NB4 (cell line): ENCODE measurements at places on chromosomes 3 and 15.
A peak's percentile ranks its signal among the peaks of the same experiment; 100 is the strongest.

DNA sequence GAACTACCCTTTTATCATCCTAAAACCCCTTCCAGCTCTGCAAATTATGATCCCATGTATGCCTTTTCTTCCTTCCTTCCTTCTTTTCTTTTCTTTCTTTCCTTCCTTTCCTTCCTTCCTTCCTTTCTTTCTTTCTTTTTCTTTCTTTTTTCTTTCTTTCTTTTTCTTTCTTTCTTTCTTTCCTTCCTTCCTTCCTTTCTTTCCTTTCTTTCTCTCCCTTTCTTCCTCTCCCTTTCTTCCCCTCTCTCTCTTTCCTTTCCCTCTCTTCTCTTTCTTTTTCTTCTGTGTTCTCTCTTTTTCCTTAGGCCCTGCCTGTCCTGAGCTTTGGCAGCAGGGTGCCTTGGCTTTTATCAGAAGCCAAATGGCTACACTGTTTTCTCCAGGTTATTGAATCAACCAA, 66.8 kb downstream of the IQCH start:
- DNase-seq: no peak

DNA sequence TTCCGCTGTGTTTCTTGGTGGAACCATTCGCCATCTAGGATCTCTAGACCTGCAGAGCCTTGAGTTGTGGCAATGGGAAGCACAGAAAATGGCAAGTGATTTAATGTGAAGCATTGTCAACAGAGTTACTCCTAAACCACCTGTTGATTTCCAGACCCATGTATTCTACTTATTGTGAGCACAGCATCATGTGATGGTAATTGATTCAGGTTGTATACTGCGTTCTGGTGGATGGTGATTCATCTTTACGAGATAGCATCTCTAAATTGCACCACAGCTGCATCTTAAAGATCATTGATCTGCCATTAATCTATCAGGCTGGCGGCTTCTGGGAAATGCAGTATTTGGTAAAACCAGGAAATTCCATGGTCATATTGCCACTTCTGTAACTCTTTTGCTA, 7.4 kb downstream of the RTP4 start:
- DNase-seq: no peak

DNA sequence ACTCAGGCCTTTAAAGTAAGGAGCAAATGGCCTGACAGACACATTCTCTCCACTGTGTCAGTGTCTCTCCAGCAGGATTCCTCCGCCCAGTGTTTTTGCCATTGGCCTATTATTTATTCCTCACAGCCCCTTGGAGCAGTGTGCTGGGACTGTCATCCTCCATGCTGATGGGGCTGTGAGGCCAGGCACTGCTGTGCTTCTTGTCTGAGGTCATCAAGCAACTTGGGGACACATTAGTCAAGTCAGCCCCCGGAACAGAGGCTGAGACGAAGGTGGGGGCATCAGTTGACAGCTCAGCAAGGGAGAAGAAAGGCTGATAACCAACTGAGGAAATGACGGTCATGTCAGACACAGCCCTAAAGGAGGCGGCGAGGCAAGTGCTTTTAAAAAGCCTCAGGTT, 67.4 kb downstream of the XXYLT1 start:
- DNase-seq: no peak

- peak; percentile 17 for DNase-seq
Measured at GRCh38 chr3:72065872-72066641, 281.1 kb upstream of the PROK2 start.

GRCh38 chr15:70072479-70072878, 25.2 kb downstream of the TLE3 start:
- DNase-seq: no peak

DNA sequence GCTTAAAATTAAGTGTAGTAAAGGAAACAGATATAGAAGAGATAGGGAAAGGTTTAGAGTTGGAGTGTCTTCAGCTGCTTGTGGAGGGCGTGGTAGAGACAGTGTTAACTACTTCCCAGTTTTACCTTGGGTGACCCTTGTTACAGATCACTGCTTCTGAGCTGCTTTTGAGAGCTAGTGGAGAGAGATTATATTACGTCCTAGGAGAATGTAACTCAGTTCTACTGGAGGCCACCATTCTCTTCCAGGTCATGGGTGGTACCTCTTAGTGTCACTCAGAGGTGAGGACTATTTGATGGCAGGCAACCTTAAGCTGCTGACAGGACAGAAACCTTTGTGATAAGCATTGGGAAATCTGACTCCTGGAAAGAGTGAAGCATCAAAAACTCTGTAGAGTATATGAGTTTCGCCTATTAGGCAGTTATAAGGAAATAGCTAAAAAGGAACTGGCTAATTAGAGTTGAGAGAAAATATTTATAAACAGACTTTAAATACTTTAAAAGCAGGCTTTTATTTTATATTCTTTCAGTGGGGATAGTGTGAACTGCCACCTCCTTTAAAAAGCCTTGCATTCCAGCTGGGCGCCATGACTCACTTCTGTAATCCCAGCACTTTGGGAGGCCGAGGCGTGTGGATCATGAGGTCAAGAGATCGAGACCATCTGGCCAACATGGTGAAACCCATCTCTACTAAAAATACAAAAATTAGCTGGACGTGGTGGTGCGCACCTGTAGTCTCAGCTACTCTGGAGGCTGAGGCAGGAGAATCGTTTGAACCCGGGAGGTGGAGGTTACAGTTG, 106.5 kb downstream of the ZNF609 start:
- peak; percentile 45 for DNase-seq

DNA sequence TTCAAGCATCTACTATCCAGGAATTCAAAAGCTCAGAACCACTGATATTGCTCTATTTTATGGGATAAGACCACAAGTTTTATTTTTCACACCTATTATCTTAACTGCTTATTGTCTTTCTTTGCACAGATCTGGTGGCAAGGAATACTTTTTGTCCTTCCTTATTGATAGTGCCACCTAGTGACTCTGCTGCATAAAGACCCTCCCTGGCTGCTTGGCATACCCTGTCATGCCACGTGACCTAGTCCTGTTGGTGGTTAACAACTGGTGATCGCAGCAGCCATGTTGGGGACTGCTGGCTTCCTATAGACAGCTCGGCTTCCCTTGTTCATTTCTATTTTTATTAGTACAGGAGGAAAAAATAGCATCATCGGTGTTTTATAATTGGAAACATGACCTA, 236.3 kb downstream of the MEX3B start:
- peak; percentile 70 for DNase-seq

GRCh38 chr3:16370872-16371740, 106.1 kb downstream of the OXNAD1 start:
- no peak for DNase-seq

- DNase-seq: peak; percentile 51
Measured at GRCh38 chr15:95799286-95800200, 531.0 kb upstream of the NR2F2 start.

DNA sequence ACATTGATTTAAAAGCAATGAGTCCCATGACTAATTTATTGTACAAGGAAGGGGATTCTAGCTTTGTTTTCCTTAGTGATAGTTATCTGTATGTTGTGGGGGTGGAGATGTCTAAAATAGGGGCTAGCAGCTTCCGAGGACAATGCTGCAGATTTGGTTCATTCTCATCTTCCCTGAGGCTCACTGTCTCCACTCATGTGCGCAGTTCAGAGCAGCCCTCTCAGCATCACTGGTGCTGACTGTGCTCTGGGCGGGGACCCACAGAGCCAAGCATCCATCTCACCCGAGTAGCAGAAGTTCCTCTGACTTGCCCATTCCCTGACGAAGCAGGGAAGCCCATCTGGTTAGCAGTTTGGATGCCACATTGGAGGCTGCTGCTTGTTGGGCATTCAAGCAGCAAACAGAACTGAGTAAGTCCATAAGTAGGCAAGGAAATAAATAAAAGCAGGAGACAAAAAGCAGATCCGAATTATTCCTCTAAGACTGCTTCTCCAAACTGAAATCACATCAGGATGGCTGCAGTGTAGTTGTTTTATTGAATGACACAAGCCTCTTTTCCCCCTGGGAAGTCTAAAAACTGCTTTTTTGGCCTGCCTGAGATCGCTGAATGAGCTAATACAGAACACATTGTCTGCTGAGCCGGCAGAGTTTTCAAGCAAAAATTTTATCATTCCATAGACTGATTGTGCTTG, 27.5 kb downstream of the RARB start:
- no peak for DNase-seq

GRCh38 chr3:136932978-136933772, 24.6 kb upstream of the IL20RB start:
- no peak for DNase-seq

GRCh38 chr3:12351145-12351544, 62.3 kb downstream of the PPARG start:
- peak; percentile 85 for DNase-seq

GRCh38 chr3:9825451-9826040, 15.5 kb downstream of the TTLL3 start:
- no peak for DNase-seq

GRCh38 chr3:187975561-187976364, 178.2 kb upstream of the LPP start:
- no peak for DNase-seq

- DNase-seq: peak; percentile 78
Measured at GRCh38 chr15:73305331-73306211, 63.2 kb downstream of the HCN4 start.

- no peak for DNase-seq
Measured at GRCh38 chr3:45771166-45771775, 25.1 kb downstream of the SLC6A20 start.

DNA sequence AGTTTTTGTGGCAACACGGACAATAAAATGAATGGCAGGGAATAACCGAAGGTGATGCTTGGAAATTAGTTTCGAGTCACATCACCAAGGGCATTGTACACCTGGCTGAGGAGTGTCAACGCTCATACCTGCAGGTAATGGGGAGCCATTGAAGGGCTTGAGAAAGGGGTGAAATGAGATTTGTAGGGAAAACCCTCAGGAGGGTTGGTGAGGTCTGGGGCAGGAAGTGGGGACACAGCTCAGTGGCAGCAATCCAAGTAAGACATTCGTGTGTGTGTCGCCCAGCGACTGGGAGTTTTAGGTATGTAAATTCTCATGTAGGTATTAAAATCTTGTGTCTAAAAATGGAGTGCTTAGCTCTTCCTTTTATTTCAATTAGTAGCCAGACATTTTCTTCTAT, 14.3 kb downstream of the PARP14 start:
- no peak for DNase-seq

- DNase-seq: no peak
Measured at GRCh38 chr3:100150473-100150872, 36.2 kb upstream of the FILIP1L start.

GRCh38 chr15:48993380-48993779, 29.7 kb upstream of the SHC4 start:
- DNase-seq: no peak

GRCh38 chr3:113685956-113686721, 10.3 kb downstream of the USF3 start:
- peak; percentile 32 for DNase-seq

- no peak for DNase-seq
Measured at GRCh38 chr3:171458864-171459136, 1.4 kb downstream of the TNIK start.

GRCh38 chr3:152100491-152101132, 168.1 kb upstream of the MBNL1 start:
- DNase-seq: peak; percentile 82

- DNase-seq: no peak
Measured at GRCh38 chr3:178393146-178393545, 143.1 kb upstream of the KCNMB2 start.

DNA sequence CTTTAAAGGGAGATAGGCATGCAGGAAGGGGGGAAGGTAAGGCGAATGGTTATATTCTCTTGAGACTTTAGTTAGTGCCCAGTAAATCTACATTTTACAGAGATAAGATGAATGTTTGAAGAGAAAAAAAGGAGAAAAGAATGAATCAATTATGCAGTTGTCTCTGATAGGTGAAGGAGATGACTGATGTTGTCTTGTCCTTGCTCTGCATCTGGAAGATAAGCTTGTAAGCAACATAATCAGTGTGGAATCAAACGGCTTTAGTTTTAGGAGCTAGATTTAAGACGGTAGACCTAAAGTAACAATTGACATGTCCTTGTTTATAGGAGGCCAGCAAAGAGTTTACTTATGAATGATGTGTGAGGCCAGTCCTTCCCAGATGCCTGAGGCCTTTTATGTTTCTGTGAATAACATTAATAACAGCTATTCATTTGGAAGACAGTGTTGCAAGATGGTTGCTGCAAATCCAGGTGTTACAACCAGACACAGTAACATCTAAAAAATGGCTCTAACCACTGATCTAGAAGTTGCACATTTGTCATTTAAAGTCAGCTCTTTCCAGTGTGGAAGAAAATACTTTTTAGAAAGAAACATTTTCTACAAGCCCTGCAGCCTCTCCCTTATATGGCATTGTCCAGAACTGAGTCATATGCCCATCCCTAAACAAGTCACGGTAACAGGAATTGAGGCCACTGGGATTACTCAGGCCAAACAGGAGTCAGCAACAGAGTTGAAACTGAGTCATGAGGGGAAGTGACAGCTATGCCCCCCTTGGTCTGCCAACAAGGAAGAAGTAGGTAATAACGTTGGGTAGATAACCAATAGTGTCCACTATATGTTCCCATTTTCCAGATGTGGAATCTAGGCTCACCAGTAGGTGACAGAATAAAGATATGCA, 77.5 kb upstream of the FBN1 start:
- DNase-seq: peak; percentile 7

GRCh38 chr15:40429068-40429710, 11.6 kb upstream of the BAHD1 start:
- no peak for DNase-seq

GRCh38 chr3:17686613-17687012, 55.8 kb downstream of the TBC1D5 start:
- DNase-seq: peak; percentile 53

DNA sequence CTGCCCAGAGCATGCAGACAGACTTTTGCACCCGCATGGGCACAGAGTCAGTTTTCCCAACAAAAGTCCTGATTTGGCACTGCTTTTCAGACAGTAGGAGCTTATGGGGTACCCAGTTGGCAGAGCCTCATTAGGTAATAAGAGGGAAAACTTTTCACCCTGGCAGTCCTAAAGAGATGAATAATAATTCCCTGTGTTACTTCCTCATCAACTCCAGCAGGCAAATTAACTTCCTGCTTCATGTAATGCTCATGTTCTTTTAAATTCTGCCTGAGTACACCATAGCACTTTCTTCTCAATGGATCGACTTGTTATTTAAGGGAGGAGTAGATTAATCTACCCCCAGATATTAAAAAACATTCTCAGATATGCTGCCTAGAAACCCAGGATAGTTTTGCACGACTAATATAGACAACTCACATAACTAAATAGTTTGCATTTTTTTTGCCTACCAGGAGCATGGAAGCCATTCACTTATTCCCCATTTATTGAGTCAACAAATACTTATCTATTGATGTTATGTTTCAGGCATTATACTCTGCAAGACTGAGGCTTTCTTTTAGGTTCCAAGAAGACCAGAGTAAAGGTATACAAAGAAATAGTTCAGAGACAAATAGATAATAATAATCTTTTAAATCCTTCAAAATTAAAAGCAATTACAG, 214.5 kb downstream of the KCNMB2 start:
- no peak for DNase-seq
